ENCODE measurements at places on chromosomes 2 and 18.
A peak's percentile ranks its signal among the peaks of the same experiment; 100 is the strongest.

GRCh38 chr2:84912984-84913383, 7.5 kb downstream of the TMSB10 start:
- DNase-seq, result no peak

GRCh38 chr2:12106440-12107080, 360.1 kb downstream of the LPIN1 start:
- DNase-seq, result peak; percentile 94

DNA sequence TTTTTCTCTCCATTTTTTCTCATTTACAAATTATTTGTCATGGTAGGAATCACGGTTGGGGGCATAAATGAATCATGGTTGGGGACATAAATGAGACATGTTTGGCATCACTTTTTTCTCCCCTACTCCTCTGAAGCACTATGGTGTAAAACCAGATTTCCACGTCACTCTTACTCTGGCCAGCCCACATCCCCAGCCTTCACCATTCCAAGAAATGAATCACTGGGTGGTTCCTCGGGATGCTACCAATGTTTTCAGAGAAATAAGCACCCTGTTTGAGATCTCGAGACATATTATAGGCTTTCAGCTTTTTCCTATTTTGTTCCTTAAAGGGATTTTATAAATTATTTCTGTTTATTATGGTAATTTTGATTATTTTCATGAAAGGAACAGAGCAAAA, 155.0 kb upstream of the SLC8A1 start:
- no peak for DNase-seq

DNA sequence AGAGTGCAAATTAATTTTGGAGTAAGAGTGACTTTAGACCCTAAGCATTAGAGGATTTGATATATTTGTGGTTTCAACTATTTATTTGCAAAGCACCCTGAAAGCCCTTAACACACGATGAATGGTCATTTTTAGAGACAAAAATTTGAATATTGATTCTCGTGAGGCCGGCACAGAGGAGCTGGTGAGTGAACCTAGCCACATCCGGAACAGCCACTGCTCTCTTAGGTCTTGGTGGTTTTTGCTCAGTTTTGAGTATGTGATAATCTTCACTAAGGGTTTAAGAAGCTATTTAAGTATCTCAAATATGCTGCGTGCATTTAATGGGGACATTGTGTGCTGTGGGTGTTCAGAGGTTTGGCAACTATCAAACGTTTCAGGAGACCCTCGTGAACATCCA, 204.8 kb downstream of the TSN start:
- no peak for DNase-seq

DNA sequence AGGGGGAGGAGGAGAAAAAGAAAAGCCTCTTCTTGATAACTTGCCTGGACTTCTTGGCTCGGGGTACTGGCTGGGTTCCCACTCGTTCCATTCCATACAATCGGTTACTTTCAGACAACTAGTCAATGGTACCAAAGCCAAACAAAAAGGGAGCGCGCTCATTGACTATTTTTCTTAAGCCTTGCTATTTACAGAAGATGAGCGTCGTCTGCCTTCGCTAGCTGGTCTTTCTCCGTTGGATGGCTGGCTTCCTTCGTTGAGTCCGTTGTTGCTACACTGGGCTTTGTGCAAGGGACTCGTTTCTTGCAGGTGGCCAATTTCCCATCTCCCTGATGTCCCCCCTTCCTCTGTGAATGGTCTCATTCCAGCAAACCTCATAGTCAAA, 260.4 kb downstream of the ZNF516 start:
- DNase-seq, result no peak

DNA sequence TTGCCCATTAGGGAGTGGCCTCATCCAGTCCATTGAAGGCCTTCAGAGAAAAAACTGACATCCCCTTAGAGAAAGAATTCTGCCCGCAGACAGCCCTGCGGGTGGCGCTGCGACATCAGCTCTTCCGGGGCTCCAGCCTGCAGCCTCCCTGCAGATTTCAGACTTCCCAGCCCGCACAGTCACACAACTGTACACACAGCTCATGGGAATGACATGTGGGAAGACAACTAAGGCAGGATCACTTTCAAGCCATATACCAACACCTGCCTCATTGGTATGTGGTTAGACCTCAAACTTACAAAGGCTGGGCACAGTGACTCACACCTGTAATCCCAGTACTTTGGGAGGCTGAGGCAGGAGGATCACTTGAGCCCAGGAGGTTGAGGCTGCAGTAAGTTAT, 24.8 kb upstream of the TUBB6 start:
- DNase-seq, result no peak

- DNase-seq, result no peak
Observed at GRCh38 chr18:57584444-57584843, 2.1 kb downstream of the FECH start.

DNA sequence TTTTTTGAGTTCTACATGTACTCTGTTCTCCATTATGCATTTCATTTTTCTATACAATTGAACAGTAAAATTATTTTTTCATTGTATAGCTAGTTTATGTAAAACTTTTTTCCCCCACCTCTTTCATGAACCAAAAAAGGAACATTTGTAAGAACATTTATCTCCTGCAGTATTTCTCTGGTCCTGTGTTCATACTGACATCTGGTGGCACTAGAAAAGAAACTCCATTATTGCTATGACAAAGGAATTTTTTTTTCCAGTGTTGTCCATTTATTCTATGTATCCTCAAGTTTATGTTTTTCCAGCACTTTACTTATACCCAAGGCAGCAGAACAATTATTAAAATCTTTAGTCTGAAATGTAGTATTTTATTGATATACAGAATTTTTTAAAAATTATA, 27.4 kb upstream of the CHAC2 start:
- DNase-seq, result no peak

- no peak for DNase-seq
Observed at GRCh38 chr2:12313445-12314126, 403.1 kb upstream of the TRIB2 start.

- no peak for DNase-seq
Observed at GRCh38 chr2:177669201-177669600, 276.6 kb downstream of the AGPS start.

GRCh38 chr2:26590980-26591618, 50.1 kb downstream of the CIB4 start:
- DNase-seq, result no peak

DNA sequence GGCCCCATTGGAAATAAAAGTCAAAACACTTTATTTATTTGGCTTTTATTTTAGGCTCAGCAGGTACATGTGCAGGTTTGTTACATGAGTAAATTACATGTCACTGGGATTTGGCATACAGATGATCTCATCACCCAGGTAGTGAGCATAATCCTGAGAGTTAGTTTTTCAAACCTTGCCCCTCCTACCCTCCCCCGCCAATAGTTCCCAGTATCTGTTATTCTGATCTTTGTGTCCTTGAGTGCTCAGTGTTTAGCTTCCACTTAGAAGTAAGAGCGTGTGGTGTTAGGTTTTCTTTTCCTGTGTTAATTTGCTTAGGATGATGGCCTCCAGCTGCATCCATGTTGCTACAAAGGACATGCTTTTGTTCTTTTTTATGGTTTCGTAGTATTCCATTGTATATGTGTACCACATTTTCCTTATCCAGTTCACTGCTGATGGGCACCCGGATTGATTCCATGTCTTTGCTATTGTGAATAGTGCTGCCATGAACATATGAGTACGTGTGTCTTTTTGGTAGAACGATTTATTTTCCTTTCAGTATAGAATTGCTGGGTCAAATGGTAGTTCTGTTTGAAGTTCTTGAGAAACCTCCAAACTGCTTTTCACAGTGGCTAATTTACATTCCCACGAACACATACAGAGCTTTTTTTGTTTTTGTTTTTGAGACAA, 47.9 kb downstream of the ARMC9 start:
- no peak for DNase-seq

DNA sequence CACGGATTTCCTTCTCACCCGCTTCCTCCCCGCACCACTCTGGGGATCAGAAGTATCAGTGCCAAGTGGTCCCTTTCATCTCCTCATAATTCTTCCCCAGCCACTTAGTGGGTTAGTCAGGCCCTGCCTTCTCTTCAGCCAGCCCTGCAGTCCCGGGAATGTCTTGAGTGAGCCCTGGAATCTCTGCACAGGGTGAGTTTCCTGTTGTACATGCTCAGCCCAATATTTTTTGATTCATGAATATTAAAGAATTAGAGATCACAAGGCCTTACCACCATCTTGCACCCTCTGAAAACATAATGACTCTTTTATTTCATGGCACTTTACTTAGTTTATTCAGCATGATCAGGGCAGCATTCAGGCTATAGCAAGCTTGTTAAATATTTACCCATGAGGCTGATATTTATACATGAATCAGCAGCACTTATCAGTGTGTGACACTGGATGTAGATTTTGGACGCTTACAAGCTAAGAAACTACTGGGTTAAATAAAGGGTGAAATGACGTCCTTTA, 159.4 kb upstream of the FOSL2 start:
- no peak for DNase-seq

- DNase-seq, result no peak
Observed at GRCh38 chr2:62587592-62587991, 81.6 kb upstream of the TMEM17 start.

DNA sequence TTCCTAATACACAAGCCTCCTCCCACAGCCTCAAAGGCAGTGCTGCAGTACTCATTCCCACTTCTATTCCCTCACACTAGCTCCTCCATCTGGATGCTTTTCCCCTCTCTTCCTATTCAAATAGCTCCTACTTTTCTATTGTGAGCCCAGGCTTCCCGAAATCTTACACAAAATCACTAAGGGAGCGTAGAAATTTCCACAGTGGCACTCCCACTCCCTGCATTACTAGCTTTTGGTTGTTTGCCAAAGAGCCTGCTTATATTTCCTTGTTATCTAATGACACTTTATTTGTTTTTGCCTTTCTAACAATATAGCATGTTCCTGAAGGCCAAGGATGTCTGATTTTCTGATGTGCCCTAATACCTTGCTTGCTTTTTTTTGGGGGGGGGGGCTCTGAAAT, 10.9 kb downstream of the EPAS1 start:
- DNase-seq, result no peak

GRCh38 chr18:57002627-57003026, 144.3 kb upstream of the BOD1L2 start:
- DNase-seq, result no peak

GRCh38 chr2:157460897-157461296, 17.0 kb upstream of the CYTIP start:
- DNase-seq, result no peak

- DNase-seq, result no peak
Observed at GRCh38 chr18:32332708-32333107, 138.0 kb downstream of the GAREM1 start.

DNA sequence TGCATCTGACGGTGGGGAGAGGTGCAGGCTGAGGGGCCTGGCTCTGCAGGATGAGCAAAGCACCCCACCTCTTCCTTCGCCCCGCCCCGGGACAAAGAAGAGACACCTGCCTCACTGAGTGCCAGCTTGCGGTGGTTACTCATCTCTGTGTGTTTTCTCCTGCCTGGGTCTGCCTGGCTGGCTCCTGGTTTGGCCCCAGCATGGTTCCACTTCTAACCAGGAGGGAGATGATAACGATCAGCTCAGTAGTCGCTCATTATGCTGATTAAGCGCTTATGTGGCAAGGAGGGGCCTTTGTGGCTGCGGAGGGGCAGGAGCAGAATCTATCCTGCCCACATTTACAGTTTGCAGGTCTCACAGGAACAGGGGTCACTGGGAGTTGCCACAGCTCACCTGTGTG, 68.7 kb upstream of the EDAR start:
- no peak for DNase-seq

DNA sequence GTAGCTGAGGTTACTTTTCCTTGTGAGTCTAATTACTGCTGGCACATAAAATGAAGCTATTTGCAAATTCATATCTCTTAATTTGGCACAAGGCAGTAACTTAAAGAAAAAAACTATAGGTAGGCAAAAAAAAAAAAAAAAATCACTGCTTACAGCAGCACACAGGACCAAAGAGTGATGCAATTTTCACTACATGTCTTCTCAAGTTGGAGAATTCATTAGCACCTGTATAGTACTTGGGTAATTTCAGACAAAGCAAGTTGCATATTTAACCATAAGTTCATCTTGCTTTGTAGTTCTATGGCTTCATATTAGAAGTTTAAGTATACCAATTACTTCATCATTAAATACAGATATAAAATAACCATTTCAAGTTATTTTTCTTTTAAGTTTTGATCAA, 33.7 kb upstream of the RBBP8 start:
- no peak for DNase-seq

DNA sequence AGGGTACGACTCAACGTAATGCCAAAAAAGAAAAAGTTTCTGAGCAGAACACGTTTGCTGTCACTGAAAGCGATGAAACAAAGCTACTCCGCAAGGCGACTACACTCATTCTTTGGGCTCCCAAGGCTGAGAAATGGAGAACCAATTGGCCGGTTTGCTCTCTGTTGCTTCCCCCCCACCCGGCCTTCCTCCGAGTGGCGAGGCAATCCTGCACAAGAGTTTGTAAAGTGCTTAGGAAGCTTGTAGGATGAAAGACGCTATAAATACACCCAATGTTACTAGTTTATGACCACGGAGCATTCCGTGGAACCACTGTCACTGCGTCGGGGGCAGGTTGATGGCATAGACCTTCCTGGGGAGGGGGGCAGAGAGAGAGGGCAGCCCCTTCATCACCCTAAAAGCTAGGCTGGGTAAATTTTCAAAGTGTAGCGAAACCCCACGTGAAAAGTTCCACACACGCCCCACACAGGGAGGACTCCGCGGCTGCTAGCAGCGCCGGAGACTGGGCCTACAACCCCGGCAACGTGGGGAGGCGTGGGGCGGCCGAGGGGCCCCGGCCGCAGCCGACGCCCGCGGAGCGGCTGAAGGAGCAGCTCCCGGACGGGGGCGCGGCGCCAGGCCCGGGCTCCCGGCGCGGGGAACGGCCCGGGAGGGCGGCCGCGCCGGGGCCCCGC, 915 bp downstream of the CUL3 start:
- no peak for DNase-seq

DNA sequence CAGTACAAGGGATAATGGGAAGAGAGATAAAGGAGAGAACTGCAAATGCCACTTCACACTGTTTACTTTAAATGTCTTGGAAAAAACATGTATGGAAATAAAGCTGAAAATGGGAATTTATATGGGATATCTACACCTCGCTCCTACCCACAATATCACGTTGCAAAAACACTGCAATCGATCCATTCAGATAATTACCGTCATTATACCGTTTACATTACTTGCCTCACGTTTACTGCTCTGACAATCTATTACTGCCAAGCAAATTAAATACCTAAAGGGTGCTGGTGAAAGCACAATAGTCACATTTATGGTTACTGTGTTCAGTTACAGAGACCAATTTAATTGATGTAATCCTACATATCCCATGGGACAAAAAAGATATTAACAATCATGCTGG, 214.7 kb upstream of the LYPD1 start:
- no peak for DNase-seq

DNA sequence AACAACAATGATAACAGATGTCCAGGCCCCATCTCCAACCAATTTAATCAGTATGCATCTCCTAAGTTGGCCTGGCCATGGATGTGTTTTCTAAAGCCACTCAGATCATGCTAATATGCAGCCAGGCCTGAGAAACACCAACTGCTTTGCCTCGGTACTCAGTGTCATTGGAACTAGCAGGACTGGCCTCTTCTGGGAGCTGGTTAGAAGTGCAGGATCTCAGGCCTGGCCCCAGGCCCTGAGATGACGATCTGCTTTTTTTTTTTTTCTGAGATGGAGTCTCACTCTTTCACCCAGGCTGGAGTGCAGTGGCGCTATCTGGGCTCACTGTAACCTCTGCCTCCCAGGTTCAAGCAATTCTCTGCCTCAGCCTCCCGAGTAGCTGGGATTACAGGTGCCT, 69.1 kb downstream of the IRS1 start:
- DNase-seq, result no peak

GRCh38 chr2:74440378-74441169, 1.2 kb downstream of the RTKN start:
- DNase-seq, result no peak

- no peak for DNase-seq
Observed at GRCh38 chr2:241545106-241545505, 13.4 kb upstream of the BOK start.

All from HS-5 (cell line).